Activated naive CD8-positive, alpha-beta T cell treated with anti-CD3 and anti-CD28 coated beads, Interleukin-2, amount 10 ng/mL, durations not matched to agents 7 days and 5 days (primary cell): ENCODE measurements at places on chromosomes 2 and 18. TPM values are rescaled to one million over a fixed set of nuclear protein-coding genes. Genes with fewer than 3 reads are reported as not detected.

The SERPINB13 gene
- total RNA-seq: not detected

The HAAO gene
- total RNA-seq: 0.28 TPM

The DPYSL5 gene
- total RNA-seq: not detected

The CYP26B1 gene
- not detected for total RNA-seq

The ZRANB3 gene
- 7.0 TPM for total RNA-seq

The ACMSD gene
- not detected for total RNA-seq

The COLEC12 gene
- 0.06 TPM for total RNA-seq

The OSR1 gene
- total RNA-seq: not detected

The DSC2 gene
- total RNA-seq: not detected

The ABCB11 gene
- 0.28 TPM for total RNA-seq
